Right ventricle myocardium inferior (tissue), 1 donor: ENCODE measurements at places on chromosomes 6 and 20. TPM values are rescaled to one million over a fixed set of nuclear protein-coding genes. Genes with fewer than 3 reads are reported as not detected.

GRCh38 chr6:137229075-137229759, 10.0 kb upstream of the IFNGR1 start:
- DNase-seq: no peak

GRCh38 chr20:9916761-9917160, 77.9 kb upstream of the PAK5 start:
- no peak for DNase-seq

DNA sequence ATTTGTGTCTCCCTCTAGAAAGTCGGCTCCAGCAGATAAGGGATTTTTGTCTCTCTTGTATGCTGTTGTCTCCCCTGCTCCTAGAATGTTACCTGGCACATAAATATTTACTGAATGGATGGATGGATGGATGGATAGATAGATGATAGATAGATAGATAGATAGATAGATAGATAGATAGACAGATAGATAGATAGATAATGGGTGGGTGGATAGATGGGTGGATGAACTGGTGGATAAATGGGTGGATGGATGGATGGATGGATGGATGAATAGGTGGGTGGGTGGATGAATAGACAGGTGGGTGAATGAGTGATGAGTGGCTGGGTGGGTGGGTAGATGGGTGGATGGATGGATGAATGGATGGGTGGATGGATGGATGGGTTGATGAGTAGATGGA, 185.0 kb downstream of the NFATC2 start:
- no peak for DNase-seq

GRCh38 chr6:131946992-131947955, 3.9 kb downstream of the CCN2 start:
- DNase-seq: no peak

GRCh38 chr6:156879186-156879585, 102.0 kb downstream of the ARID1B start:
- no peak for DNase-seq

GRCh38 chr6:33367009-33367714, 24.5 kb upstream of the KIFC1 start:
- DNase-seq: no peak

DNA sequence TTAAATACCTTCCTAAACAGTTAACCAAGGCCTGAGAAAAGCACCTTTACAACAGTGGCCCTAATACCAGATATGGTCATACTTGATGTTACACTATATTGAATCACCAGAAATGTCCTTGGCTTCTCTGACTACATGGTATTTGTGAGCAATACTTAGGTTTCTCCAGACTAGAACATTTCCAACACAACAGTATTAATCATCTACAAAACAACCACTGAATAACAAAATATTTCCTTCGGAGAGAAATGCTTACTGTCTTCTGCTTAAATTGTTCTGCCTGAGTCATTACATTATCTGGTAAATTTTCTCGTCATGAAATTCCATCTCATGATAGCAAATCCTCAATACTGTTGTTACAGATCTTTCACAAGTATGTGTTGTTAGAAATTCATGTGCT, 252.9 kb upstream of the RUNX2 start:
- no peak for DNase-seq

- no peak for DNase-seq
Observed at GRCh38 chr6:170453586-170454511, 99.3 kb downstream of the PSMB1 start.

DNA sequence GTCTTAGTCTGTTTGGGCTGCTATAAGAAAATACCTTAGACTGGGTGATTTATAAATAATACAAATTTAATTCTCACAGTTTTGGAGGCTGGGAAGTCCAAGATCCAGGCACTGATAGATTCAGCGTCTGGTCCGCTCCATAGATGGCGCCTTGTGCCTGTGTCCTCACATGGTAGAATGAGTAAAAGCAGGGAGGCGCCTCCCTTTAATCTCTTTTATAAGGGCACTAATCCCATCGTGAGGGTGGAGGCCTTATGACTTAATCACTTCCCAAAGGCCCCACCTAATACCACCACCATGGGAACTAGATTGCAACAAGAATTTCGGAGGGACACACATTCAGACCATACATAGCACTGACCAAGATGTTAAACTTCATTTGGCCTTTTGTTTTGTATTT, 91.2 kb upstream of the TMEM181 start:
- no peak for DNase-seq

DNA sequence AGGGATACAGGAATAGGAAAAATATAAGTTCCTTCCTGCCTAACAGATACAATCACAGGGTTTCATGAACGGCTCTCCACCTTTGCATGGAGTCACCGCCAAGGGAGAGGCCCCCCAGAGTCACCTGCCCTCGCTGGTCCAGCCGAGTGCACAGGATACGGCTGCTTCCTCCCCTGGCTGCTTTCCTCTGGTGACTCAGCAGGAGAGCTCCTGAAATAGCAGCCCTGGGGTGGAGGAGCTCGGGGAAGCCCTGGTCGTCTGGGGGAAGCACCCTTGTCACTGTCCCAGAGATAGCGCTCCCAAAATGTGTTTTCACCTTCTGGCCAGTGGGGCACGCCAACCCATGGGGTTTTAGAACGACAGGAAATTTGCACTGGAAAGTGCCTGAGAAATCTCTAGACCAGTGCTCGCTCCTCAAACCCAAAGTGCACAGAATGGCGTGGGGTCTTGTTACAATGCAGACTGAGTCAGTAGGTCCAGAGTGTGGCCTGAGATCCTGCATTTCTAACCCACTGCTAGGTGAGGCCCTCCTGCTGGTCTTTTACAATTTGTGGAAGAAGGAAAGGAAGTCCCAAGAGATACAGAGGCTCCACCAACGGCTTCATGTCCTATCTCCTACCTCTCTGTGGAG, 35.9 kb upstream of the FAM50B start:
- no peak for DNase-seq

GRCh38 chr6:149259753-149260152, 57.8 kb upstream of the TAB2 start:
- DNase-seq: no peak

The BPI gene
- total RNA-seq: not detected

The ANGPT4 gene
- total RNA-seq: 0.05 TPM

The PLA2G7 gene
- total RNA-seq: 0.14 TPM

The RAB44 gene
- 0.08 TPM for total RNA-seq

The PRRT1 gene
- 0.46 TPM for total RNA-seq

The GGTLC1 gene
- not detected for total RNA-seq
